ENCODE measurements at places on chromosomes 12 and 14. TPM values are rescaled to one million over a fixed set of nuclear protein-coding genes. Genes with fewer than 3 reads are reported as not detected.

DNA sequence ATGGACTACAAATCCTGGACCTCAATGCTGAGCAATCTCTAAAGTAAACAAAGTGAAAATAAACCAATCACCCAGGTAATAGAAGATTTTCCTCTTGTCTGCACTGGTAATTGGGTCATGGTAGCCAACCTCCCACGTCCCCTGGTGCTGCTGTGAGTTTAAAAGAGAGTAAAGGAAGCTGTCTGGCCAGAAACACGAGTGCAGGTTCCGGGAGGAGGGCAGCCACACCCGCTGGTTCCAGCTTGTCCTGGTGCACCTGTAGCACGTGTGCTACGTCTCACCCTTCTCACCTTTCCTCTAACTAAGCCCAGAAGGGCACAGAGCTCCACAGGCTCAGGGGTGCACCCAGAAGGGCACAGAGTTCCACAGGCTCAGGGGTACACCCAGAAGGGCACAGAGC, 5.4 kb downstream of the CRACR2A start:
- peaks cover 12% of the 10 kb centered on the region for H3K36me3 ChIP-seq
- no peak for DNase-seq
- H3K4me3 ChIP-seq: no peak overlapping the region
- no peak overlapping the region for H3K27ac ChIP-seq
- peaks cover 29% of the 10 kb centered on the region for H3K4me1 ChIP-seq
- no peaks in the 10 kb centered on the region for H3K27me3 ChIP-seq

GRCh38 chr12:85266356-85266755, 13.7 kb upstream of the ALX1 start:
- no peak overlapping the region for H3K4me3 ChIP-seq
- H3K27me3 ChIP-seq: no peaks in the 10 kb centered on the region
- H3K4me1 ChIP-seq: no peaks in the 10 kb centered on the region
- no peak overlapping the region for H3K27ac ChIP-seq
- no peak for DNase-seq

GRCh38 chr14:34365309-34365915, 96.6 kb downstream of the SPTSSA start:
- no peak overlapping the region for H3K27ac ChIP-seq
- peaks cover 28% of the 10 kb centered on the region for H3K27me3 ChIP-seq
- no peaks in the 10 kb centered on the region for H3K36me3 ChIP-seq
- H3K4me3 ChIP-seq: no peak overlapping the region

GRCh38 chr12:115097416-115097815, 413.4 kb upstream of the TBX3 start:
- H3K27me3 ChIP-seq: no peaks in the 10 kb centered on the region
- H3K27ac ChIP-seq: no peak overlapping the region
- no peaks in the 10 kb centered on the region for H3K36me3 ChIP-seq
- H3K4me3 ChIP-seq: no peak overlapping the region
- DNase-seq: no peak

DNA sequence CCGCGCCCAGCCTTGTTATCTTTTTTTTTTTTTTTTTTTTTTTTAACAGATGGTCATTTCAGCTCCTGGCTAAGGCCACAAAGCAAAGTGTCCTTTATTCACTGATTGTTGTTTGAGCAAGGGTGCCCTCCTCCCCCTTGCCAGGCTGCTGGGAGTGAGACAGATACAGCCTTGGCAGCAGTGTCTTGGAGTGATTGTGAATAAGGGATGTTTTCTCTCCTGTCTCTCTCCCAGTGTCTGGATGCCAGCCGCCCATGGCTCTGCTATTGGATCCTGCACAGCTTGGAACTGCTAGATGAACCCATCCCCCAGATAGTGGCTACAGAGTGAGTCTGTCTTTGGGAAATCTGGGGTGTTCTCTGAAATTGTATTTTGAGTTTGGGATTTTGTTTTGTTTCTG, 28.7 kb downstream of the FNTB start:
- H3K27me3 ChIP-seq: no peaks in the 10 kb centered on the region
- no peaks in the 10 kb centered on the region for H3K4me1 ChIP-seq
- peaks cover 11% of the 10 kb centered on the region for H3K36me3 ChIP-seq
- DNase-seq: no peak

DNA sequence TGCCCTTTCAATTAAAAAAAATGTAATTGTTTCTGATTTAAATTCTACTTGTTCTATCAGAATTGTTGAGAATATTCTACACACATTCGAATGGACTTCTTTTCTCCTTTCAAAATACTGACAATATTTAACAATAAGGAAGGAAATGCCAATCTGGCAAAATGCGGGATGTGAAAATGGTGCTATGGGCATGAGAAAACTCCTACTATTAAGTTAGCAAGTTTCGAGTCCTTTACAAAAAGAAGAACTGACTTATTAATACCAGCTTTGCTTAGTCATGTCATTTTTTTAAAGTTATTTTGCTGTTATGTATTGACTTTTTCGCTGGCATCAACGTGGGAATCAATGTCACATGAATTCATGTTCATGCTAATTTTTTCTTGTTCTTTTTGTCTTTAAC, 31.7 kb upstream of the ARL1 start:
- DNase-seq: no peak
- H3K27me3 ChIP-seq: peaks cover 10% of the 10 kb centered on the region
- H3K4me3 ChIP-seq: no peak overlapping the region

- no peak overlapping the region for H3K4me3 ChIP-seq
- peaks cover 6% of the 10 kb centered on the region for H3K36me3 ChIP-seq
- no peak overlapping the region for H3K27ac ChIP-seq
- peaks cover 2% of the 10 kb centered on the region for H3K4me1 ChIP-seq
These were observed 5.5 kb downstream of the NKX2-1 start for GRCh38 chr14:36514278-36515104.

- no peak overlapping the region for H3K4me3 ChIP-seq
- peaks cover 3% of the 10 kb centered on the region for H3K4me1 ChIP-seq
- peaks cover 37% of the 10 kb centered on the region for H3K27me3 ChIP-seq
These were observed 386.4 kb downstream of the RGS6 start for GRCh38 chr14:72318648-72319047.

GRCh38 chr14:37237094-37237493, 39.4 kb downstream of the MIPOL1 start:
- no peak overlapping the region for H3K27ac ChIP-seq
- no peaks in the 10 kb centered on the region for H3K27me3 ChIP-seq
- H3K4me3 ChIP-seq: no peak overlapping the region
- H3K36me3 ChIP-seq: no peaks in the 10 kb centered on the region

- H3K4me3 ChIP-seq: peak overlapping the region; percentile 86
- H3K27me3 ChIP-seq: peaks cover 54% of the 10 kb centered on the region
- H3K4me1 ChIP-seq: peaks cover 11% of the 10 kb centered on the region
- no peaks in the 10 kb centered on the region for H3K36me3 ChIP-seq
- DNase-seq: peak; percentile 9
These were observed 93.1 kb upstream of the EVL start for GRCh38 chr14:99971941-99972747.

DNA sequence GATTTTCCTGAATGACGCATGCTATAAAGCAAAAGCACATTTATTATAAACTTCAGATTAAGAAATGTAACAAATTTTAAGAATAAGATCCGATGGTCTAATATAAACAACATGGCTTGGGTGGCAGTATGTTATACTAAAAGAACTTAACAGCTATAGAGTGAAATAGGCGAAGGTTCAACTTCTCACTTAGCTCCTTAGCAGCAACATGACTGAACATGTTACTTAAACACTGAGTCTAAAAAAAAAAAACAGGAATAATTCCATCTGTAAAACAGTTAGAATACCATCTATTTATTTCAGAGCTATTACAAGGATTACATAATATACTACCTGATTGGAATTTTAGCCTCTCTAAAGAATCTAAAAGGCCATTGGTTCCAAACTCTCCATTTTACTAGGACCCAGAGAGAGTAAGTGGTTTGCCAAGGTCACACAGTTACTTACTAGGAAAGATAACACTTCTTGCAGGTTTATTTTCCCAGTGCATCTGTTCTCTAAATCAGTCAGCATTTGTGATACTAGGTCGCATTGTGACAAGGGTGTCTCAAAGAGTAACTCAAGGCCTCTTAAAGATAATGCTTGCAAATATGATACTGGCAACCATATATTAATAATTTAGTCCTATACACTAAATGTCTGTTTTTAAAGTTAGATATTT, 14.8 kb downstream of the OSBPL8 start:
- H3K4me1 ChIP-seq: peaks cover 50% of the 10 kb centered on the region
- no peak for DNase-seq
- no peak overlapping the region for H3K27ac ChIP-seq
- no peaks in the 10 kb centered on the region for H3K27me3 ChIP-seq
- H3K36me3 ChIP-seq: peaks cover 7% of the 10 kb centered on the region
- no peak overlapping the region for H3K4me3 ChIP-seq

- peaks cover 13% of the 10 kb centered on the region for H3K27me3 ChIP-seq
- no peaks in the 10 kb centered on the region for H3K4me1 ChIP-seq
- no peak for DNase-seq
- H3K27ac ChIP-seq: no peak overlapping the region
- no peak overlapping the region for H3K4me3 ChIP-seq
These were observed 101.9 kb downstream of the DACT1 start for GRCh38 chr14:58739674-58740073.

DNA sequence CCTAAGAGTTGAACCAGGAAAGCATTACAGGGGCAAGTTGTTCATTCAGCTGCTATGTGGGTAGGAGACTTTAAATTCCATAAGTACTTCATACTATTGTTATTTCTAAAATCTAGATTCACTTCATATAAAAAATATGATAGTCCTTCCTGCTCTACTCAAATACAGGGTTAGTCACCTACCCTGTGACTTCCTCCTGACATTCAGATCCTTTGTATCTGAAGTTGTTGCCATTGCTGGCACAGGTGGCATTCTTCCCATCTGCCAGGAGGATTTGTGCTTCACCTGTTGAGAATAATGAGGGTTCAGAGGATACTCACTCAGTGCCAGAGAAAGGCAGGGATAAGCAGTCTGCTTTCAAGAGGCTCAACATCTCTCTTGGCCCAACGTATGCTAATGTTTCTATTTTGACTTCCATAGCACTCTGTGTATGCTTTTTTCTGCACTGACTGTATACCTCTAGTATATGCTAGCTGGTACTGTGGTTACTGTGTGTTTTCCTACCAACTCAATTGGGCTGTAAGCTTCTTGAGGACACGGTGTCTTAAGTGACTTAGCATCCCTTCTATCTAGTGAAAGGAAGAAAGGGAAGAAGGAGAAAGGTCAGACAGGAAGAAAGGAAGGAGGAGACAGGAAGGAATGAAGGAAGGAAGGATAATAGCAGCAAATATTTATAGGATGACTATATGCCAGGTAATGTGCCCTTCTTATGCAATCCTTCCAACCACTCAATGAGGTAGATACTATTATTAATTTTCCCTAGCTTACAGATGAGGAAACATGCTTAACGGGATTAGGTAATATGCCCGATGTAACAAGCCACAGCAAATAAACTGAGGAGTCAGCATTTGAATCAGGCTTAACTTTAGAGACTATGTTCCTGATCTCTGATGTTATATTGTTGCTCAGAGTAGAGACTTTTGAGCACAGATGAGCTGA, 38.5 kb upstream of the FGF6 start:
- DNase-seq: no peak
- no peaks in the 10 kb centered on the region for H3K27me3 ChIP-seq
- peaks cover 5% of the 10 kb centered on the region for H3K4me1 ChIP-seq
- H3K4me3 ChIP-seq: no peak overlapping the region

DNA sequence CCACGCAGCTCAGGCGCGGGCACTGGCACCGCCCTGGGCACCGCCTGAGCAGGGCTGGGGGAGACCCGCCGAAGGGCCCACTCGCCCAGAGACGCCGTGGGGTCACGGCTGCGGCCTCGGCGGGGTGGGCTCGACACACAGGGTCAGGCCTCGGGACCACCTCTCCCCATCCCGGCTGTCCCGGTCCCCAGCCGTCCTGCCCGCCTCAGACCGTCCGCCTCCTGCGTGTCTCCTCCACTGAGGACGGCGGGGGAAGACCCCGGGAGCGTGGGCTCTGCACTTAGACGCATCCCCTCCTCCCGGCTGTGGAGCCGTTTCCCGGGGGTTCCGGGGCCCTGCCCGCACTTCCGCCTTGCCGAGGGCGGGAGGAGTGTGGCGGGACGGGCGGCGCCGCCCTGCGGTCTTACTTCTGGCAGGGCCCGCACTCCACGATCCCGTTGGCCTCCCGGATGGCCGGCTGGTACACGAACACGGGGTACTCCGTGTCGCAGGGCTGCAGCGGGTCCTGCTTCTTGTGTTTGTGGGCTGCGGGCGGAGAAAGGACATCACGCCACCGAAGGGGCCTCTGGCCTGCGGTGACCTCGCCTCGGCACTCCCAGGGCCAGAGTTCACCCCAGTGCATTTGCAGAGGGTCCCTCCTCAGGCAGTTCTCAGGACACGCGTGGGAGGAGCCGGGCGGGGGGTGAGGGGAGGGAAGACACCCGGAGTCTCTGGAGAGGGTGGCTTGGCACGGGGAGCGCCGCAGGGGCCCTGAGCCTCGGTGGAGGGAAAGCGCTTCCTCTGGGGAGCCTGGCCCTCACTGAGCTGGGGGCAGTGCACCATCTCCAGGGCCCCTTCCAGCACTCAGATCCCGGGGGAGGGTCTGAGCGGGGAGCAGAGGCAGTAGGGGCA, 23.1 kb upstream of the LRTM2 start:
- H3K27me3 ChIP-seq: no peaks in the 10 kb centered on the region
- H3K4me3 ChIP-seq: peak overlapping the region; percentile 92
- H3K27ac ChIP-seq: peak overlapping the region; percentile 11

- H3K27me3 ChIP-seq: peaks cover 25% of the 10 kb centered on the region
- no peaks in the 10 kb centered on the region for H3K36me3 ChIP-seq
- H3K27ac ChIP-seq: no peak overlapping the region
These were observed 24.2 kb downstream of the PTPRO start for GRCh38 chr12:15346488-15346887.

- peaks cover 26% of the 10 kb centered on the region for H3K27me3 ChIP-seq
- H3K36me3 ChIP-seq: no peaks in the 10 kb centered on the region
- no peak overlapping the region for H3K27ac ChIP-seq
- no peak for DNase-seq
- no peak overlapping the region for H3K4me3 ChIP-seq
These were observed 1.1 kb upstream of the CATSPERB start for GRCh38 chr14:91732859-91733477.

DNA sequence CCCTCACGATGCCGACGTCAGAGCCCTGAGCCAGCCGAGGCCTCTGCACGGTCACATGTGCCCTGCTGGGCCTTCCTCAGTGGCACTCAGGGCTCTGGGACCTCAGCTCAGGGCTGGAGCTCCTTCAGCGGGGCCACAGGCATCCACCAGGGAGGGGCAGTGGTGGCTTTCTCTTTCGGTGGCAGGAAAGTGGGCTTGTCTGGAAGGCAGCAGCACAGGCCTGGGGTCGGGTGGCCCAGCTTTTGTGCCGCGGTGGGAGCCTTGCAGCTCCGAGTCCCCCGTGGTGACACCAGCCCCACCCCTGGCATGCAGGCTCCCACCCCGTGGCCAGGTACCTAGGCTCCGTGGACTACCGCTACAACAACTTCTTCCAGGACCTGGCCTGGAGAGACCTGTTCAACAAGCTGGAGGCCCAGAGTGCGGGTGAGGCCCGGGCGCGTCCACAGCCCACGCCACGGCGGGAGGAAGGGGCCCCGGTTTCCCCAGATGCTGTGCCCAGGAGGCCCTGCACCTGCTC, 14.2 kb upstream of the TEX22 start:
- H3K36me3 ChIP-seq: no peaks in the 10 kb centered on the region
- no peak overlapping the region for H3K27ac ChIP-seq
- H3K27me3 ChIP-seq: no peaks in the 10 kb centered on the region

GRCh38 chr12:111599453-111600204, 514 bp upstream of the ATXN2 start:
- H3K27ac ChIP-seq: peak overlapping the region; percentile 90
- H3K36me3 ChIP-seq: no peaks in the 10 kb centered on the region
- H3K4me1 ChIP-seq: peaks cover 38% of the 10 kb centered on the region

The CLEC7A gene
- polyA plus RNA-seq: not detected

The REC8 gene
- polyA plus RNA-seq: 6.2 TPM

The BEST3 gene
- not detected for polyA plus RNA-seq

The KCNC2 gene
- not detected for polyA plus RNA-seq

The RNU4-1 gene
- polyA plus RNA-seq: not detected

The COPZ1 gene
- polyA plus RNA-seq: 167 TPM

The RND1 gene
- 2.0 TPM for polyA plus RNA-seq

The FZD10 gene
- polyA plus RNA-seq: not detected

The TAS2R10 gene
- polyA plus RNA-seq: not detected

The TMPRSS12 gene
- not detected for polyA plus RNA-seq

The NKX2-1 gene
- not detected for polyA plus RNA-seq

The TEDC1 gene
- polyA plus RNA-seq: 3.5 TPM

Data from naive B cell (primary cell).